ENCODE measurements at places on chromosomes 1 and 21.

DNA sequence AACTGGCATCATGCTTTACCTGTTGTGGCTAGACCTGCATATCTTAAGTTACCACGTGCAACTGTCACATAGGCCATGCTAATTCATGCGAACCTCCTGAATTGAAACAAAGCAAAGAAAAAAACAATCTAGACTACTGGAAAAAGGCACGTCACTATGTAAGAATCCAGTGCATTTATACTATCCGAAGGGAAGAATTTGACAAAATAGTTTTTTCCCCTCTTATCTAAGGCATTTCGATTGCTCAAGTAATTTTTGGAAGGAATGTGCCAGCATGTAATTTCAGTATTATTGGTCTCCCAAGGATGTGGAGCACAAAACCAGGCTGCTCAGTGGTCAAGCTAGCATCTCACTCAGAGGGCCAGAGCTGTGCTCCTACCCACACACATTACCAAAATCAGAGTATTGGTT lies 31.5 kb upstream of the C1orf198 start:
- DNase-seq, result no peak

- DNase-seq, result no peak
Observed at GRCh38 chr1:67165468-67166041, 699 bp upstream of the IL23R start.

- DNase-seq, result no peak
Observed at GRCh38 chr1:167450843-167451242, 67.5 kb downstream of the CD247 start.

- DNase-seq, result no peak
Observed at GRCh38 chr1:109764561-109765482, 1.1 kb upstream of the EPS8L3 start.

DNA sequence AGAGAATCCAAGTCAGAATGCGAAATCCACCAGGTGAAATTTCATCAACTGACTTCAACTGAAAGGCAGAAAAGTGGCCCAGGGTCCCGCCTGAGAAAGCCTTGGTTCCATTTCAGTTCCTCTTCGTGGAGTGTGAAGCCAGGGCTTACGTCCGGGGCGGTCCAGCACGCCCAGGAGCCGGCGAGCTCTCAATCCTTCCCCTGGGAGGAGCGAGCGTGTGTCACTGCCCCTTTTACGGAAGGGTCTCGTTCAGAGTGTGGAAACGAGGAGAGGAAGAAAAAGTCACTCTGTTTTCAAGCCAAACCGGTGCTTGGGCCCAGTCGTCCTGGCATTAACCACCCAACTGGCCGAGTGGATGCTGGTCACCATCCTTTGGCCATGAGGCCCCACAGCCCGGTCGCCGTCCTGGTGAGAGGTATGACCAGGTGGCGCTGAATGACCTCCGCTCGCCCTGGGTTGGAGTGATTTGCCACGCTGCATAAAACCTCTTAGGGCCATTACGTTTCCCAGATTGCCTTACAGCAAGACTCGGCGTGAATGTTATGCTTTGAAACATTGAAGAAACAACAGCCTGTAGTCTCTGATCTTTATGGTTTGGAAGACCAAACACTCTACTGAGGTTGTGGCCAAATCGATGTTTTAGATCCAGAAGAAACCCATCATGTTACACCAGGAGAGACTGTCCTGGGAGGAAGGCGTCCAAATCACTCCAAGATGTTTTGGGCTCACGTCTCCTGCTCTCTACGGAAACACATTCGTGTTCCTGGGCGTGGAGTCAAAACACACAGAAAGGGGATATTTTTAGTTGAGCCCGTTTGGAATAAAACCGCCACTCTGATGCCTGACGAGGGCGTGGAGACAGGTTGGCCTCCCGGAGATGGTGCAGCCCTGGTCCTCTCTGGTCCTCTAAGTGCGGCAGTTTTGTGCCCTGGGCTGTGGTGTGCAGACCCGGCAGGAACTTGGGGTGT lies 93.6 kb upstream of the ACTRT2 start:
- DNase-seq, result no peak

GRCh38 chr1:158371188-158371953 lies 17.7 kb downstream of the CD1E start:
- no peak for DNase-seq

GRCh38 chr1:154736841-154737240 lies 128.9 kb upstream of the ADAR start:
- DNase-seq, result no peak

Data from naive thymus-derived CD8-positive, alpha-beta T cell (primary cell).